ENCODE measurements at places on chromosomes 7 and 10.

DNA sequence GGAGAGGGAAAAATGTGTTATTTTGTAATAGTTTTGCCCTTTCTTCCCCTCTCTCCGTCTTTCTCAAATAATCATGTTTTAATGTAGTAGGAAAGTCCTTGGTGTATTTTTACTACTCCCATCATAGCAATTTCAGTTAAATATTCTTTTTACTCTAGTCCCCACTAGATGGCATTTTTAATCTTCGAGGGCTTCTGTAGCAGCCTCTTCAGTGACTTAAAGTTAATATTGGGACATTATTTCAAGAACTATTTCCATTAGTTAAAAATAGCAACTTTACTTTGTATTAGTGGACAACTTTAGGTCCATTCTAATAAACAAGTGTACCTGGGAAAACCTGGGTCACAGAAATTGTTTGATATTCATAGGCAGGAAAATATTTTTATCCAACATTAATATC lies 23.0 kb downstream of the EDRF1 start:
- DNase-seq = no peak

DNA sequence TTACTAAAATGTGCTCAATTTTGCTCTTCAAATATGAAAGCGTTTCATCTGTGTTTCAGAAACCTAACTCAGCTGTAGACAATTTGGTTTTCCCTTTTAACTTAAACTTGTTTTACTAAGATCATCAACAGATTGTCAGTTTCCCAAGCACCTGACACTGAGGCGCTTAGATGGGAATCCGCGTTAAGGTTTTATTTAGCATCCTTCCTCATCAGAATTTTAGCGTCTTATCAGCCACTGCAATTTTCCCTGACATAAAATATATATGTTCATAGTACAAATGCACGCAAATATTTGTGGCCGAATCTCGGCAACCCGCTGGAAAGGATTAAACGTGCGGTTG lies 1.2 kb downstream of the SGCE start:
- DNase-seq = no peak

DNA sequence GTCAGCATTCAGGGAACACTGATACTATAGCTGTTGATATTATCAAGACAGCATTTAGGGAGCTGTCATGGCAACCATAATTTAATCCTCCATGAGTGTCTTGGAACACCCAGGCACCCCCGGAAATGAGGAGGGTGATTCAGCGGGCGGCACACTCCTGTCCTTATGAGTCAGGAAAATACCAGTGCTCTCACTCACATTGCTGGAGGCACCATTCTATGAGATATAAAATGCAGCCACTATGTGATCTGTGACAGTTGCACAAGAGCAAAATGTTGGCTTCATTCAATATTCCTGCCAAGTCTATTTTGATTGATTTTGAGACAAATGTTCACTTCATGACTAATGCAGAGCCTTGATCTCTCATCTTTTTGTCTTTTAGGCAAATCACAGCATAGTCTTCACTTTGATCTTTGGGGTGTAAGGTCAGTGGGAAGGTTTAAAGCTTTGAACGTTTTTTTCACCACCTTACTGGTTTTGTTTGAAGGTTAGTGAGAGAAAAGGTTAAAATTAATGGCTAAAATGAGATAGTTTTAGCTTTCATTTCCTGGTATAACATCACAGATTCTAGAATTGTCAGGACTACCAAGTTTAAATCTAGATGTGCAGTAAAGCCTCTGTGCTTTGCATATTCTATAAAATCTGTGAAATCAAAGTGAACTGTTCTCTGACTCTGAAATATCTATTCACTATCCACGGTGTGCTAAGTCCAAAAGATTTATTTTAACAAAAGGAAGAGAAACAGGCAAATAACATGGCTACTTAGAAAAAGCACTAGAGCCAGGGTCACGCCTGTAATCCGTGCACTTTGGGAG lies 12.4 kb upstream of the ARHGAP12 start:
- peak; percentile 40 for DNase-seq

DNA sequence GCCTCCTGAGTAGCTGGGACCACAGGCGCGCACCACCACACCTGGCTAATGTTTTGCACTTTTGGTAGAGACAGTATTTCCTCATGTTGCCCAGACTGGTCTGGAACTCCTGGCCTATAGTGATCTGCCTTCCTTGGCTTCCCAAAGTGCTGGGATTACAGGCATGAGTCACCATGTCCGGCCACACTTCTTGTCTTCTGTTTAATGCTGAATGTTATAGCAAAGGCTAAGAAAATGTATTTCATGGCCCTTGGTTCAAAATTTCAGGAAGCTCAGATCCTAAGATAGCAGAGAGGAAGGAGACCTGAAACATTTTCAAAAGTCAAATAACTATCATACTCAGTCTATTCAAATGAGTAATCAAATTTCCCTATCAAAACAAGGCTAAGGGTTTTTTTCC lies 229.6 kb downstream of the BAMBI start:
- no peak for DNase-seq

DNA sequence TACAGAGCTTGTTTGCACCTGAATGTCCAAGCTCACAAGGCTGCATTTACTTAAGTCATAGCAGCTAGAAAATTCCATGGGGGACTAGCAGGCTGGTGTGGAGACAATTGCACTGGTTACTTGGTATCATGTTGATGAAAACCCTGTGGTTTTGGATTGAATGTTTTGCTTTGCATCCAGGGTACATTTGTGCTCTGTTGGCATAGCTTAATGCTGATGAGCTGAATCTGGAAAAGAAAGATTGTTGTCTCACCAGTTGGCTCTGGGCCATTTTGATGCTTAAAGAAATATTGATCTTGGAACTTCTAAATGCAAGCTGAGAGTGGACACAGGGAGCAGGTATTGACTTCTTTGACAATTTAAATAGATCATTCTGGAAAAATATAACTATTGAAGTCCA lies 122.5 kb upstream of the MBL2 start:
- DNase-seq = no peak

DNA sequence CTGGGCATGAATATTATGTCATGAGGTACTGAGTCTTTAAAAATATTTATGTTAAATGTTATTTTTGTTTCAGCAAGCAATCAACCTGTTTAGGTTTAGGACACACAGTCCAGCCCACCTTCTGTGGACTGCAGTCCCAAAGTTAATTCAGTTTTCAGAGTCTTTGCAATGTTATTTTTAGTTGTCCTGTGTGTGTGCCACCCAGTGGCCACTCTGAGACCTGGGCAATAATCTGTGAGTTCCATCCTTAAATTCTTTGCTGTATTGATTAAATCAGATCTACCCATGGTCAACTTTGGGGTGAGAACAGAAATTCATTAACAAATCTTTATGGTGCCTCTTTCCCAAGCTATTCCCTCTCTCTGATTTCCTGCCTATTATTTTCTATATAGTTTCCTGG lies 415.1 kb downstream of the CCSER2 start:
- DNase-seq = no peak

DNA sequence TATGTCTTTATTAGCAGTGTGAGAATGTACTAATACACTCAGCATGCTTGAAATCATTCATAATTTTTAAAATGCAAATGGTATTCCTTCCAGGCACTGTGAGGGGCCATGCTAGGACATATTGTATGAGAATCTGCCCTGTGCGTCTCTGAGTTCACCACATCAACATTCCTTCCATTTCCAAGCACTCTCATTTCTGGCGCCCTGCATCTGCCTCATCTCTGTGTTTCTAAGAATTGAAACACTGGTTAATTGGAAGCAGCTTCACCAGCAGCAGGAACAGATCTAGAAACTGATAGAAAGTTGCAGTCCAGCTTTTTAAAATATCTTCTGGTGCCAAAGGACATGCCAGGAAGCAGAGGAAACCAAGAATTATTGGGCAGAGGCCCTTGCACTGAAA lies 555.9 kb upstream of the DPP6 start:
- DNase-seq = no peak

DNA sequence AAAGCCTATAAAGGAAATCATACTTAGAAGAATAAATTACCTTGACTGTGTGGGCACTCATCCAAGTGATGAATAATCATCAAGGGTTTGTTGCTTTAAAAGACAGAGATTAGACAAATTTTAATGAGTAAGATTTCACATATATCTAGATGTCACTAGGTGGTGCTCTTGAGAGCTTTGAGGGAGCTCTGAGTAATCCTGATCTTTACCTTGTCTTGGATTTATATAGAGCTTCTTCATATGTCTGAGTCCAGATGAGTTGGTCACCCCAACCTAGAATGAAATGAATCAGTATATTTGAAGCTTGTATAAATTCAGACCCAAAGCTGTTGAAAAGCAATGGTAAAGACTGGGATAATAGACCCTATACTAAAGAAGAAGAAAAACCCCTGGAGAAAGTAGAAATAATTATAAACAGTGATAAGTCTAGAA lies 3.7 kb downstream of the AGR2 start:
- DNase-seq = no peak

- DNase-seq = peak; percentile 72
Observed at GRCh38 chr7:51265066-51265907, 51.3 kb downstream of the COBL start.

- DNase-seq = peak; percentile 35
Observed at GRCh38 chr7:13989126-13989948, at the start of gene ETV1. Gene ETV1, minus strand, starts transcription at chr7:13989666. Its CDS starts 614 bp downstream, at chr7:13989052.

GRCh38 chr7:81051811-81052413 lies 133.1 kb upstream of the SEMA3C start:
- no peak for DNase-seq

DNA sequence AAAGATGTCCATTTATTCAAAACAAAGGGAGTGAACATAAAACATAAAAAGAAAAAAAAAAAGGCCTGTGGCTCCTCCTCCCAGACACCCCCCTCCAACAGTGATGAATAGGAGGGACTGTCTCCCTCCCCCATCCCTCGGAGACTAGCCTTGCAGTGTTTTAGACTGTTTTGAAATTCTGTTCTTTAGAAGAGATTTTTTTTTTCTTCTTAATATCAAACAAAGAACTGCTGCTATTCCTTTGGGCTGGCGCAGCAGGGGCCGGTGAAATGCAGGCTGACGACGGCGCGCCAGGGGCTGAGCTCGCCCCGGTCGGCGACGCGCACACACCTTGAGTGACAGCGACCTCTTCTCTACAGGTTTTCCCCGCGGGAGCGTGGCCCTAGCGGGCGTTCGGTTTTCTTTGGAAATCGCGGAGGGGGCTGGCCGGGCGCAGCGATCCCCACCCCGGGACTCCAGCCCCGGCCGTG lies at the start of gene LANCL2:
TSS of gene LANCL2 (plus strand) at position 133 of the 470 bp plus-strand sequence. CDS start 689 bp downstream, outside the sequence.
- DNase-seq = peak; percentile 60

DNA sequence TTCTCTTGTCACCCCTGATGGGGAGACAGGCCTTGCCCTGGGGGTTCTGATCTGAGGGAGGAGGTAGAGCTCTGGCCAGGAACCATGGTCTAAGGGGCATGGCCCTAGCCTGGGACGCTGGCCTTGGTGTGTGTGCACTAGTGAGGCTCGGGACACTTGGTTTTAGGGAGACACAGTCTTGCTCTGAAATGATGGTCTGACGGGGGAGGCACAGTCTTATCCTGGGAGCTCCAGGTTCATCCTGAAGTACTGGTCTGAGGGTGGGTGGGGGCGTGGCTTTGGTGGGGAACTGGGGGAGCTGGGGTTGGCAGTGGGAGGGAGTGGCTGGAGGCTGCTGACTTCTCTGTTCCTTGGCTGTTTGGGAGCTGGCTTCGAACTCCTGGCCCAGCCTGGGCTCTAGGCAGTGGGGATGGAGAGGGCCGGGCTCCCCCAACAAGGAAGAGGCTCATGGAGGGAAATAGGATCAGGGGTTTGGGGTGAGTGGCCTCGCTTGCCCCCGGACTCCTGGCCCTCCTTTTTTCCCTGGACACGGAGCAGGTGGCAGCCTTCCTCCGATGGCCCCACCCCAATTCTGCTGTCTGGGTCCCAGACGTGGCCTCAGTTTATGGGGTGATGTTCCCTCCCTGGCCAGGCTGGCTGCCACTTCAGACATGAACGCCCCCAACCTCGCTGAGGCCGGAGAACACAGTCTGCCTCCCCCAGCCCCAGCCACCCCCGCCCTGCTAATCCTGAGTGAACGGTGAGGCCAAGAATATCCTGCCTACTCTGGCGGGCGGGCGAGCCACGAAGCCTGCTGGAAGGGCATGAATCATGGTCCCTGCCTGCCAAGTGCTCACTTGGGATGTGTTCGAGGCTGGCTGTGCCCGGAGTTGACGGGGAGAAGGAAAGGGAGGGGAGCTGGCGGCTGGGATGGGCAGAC lies 43.5 kb downstream of the TMEM270 start:
- DNase-seq = no peak

DNA sequence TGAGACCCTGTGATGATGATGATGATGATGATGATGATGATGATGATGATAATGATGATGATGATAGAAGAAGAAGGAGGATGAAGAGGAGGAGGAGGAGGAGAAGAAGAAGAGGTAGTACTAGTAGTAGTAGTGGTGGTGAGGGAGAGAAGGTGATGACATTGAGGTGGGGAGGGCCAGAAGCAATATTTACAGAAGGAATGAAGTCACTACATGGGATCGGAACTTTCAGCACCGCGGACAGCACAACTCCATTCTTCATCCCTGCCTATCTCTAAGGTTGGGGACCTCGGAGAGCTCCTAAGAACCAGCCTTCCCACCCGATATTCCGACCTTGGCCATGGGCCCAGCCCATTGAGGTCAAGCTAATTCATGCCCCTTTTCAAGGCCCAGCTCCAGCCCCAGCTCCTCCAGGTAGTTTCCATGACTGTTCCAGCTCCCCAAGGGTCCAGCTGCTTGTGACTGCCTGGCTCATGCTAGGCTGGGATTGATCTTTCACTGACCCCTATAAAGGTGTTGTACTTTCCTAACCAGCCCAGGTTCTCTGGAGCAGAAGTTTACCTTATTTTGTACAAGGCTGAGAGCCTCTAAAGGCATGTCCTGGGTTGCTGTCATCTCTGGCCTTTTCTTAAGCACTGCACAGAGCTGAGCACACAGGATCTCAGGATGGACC lies 10.3 kb downstream of the CRHR2 start:
- DNase-seq = peak; percentile 24

DNA sequence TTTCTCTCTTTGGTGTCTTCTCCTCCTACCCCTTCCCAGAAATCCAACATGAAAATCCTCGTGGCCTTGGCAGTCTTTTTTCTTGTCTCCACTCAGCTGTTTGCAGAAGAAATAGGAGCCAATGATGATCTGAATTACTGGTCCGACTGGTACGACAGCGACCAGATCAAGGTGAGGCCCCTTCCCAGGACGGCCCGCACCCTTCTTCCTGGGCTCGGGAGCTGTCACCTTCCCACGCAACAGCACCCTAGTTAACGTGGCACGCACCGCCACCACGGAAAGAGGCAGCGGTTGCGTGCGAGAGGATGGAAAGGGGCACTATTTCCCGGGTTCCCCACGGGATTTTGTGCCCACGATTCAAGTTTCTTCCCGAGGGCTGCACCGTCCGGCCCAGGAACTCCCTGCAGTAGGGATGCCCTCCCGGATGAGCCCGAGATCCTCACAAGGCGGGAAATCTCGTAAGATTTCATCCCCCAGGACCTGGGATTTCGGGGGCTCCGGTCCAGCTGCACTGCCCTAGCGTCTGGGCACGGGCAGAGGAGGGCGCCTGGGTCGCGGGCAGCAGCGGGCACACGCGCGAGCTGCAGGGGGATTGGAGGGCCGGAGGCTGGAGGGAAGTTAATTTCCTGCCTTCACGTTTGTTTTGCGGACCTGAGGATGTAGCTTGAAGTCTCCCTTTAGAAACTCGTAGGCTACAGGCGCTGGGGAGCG lies 834 bp downstream of the TAC1 start:
- DNase-seq = no peak

- DNase-seq = no peak
Observed at GRCh38 chr10:13942035-13942434, 355.3 kb downstream of the PRPF18 start.

- DNase-seq = no peak
Observed at GRCh38 chr7:98102170-98102569, 4.5 kb upstream of the LMTK2 start.
